Stomach (tissue), 19 donors: ENCODE measurements at places on chromosomes 1 and 21.

DNA sequence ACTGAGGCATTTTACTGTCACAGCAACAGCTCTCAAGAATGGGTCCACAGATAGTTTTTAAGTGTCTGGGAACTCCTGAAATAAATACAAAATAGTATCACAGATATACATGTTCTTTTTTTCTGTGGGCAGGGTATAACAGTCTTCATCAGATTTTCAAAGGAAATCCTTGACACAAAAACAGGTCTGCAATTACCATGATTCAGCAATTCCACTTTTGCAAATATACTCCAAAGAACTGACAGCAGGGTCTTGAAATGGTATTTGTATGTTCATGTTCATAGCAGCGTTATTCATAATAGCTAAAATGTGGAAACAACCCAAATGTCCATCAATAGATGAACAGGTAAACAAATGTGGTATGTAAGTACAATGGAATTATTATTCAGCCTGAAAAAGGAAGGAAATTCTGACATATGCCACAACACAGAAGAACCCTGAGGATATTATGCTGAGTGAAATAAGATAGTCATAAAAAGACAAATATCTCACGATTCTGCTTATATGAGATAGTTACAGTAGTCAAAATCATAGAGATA is 85.0 kb downstream of the EPS15 start:
- no peaks in the 10 kb centered on the region for H3K27me3 ChIP-seq
- no peak overlapping the region for H3K4me3 ChIP-seq
- H3K27ac ChIP-seq, result no peak overlapping the region
- no peaks in the 10 kb centered on the region for H3K4me1 ChIP-seq

DNA sequence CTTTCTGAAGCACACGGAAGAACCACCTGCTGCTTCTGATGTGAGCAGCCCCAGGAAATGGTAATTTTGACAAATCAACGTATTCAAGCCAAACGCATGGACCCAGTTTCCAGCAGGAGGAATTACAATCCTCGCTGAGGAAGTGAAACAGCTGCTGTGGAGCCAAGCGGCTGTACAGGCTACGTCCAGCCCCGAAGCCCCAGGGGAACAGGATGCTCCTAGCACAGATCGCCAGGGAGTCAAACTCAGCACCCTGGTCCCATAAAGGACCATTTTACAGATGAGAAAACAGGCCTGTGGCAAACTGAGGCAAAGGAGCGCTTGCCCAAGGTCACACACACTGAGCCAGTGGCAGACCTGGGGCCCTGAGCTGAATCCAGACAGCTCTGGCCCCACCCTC is 108.0 kb downstream of the PTPRU start:
- no peak overlapping the region for H3K4me3 ChIP-seq
- no peaks in the 10 kb centered on the region for H3K4me1 ChIP-seq
- no peak overlapping the region for H3K27ac ChIP-seq
- no peaks in the 10 kb centered on the region for H3K36me3 ChIP-seq

DNA sequence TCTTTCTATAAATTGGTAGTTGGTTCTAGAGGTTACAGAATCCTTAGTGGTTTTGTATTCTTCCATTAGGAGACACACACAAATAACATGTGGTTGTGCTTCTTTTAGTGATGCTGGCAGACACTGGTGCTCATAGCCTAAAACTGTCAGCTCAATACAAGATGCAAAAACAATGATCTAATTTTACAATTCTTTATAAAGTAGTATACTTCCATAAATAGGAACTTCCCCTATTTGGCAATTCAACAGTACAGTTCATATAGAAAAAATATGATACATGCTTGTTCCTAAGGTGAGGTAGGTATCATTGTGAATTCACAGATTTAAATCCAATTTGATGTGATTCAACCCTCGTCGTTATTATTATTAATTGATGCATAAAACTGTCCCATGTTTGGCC is 20.8 kb upstream of the CCDC17 start:
- H3K36me3 ChIP-seq, result peaks cover 63% of the 10 kb centered on the region
- peak overlapping the region; percentile 76 for H3K27ac ChIP-seq
- no peak for DNase-seq
- peaks cover 15% of the 10 kb centered on the region for H3K4me1 ChIP-seq
- H3K4me3 ChIP-seq, result no peak overlapping the region
- H3K27me3 ChIP-seq, result no peaks in the 10 kb centered on the region

GRCh38 chr1:85048296-85049064 is at the start of gene MCOLN3:
MCOLN3 (minus strand) TSS chr1:85048500; CDS start chr1:85045360, 3,140 bp downstream.
- H3K27ac ChIP-seq, result peak within 1 kb of the TSS; percentile 11
- peak within 1 kb of the TSS; percentile 75 for H3K4me3 ChIP-seq
- H3K4me1 ChIP-seq, result peaks cover 19% of the 10 kb centered on the region

GRCh38 chr1:184935920-184936798 is 38.1 kb downstream of the NIBAN1 start:
- H3K4me1 ChIP-seq, result peaks cover 40% of the 10 kb centered on the region
- no peak overlapping the region for H3K4me3 ChIP-seq
- no peaks in the 10 kb centered on the region for H3K27me3 ChIP-seq
- DNase-seq, result no peak
